ENCODE measurements at places on chromosomes 3 and 15.

DNA sequence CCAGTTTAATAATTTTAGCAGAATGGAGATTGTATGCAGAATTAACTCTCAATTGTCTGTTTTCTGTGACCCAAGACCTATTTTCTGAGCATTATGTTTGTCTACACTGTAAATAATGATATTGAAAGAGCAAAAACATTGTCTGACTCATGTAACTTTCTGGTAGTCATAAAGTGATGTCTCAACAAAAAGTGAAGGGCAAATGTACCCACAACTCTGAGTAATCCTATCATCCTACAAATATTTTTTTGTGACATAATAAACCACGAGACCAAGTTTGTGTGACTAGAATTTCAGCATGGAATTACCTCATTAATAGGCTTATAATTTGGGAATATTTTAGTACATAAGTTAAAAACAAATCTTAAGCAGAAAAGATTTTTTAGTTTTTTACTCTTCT, 15.4 kb upstream of the ABHD10 start:
- DNase-seq, result no peak

DNA sequence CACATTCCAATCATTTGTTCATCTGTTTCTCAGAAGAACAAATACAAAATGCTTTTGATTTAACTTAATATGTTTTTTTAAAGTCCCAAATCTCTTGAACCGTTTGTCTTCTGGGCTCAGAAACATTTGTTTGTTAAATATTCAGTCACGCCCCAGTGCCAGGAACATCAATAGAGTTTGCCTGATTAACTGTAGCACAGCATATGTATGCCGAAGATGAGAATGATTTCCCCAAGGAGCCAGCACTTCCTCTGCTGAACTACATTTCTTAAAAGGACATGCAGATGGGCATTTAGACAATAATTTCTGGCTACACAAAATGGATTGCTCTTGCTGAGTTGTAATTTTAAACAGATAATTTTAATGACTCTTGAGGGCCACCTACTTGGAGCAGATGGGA, 191.6 kb upstream of the FAM3D start:
- DNase-seq, result no peak

DNA sequence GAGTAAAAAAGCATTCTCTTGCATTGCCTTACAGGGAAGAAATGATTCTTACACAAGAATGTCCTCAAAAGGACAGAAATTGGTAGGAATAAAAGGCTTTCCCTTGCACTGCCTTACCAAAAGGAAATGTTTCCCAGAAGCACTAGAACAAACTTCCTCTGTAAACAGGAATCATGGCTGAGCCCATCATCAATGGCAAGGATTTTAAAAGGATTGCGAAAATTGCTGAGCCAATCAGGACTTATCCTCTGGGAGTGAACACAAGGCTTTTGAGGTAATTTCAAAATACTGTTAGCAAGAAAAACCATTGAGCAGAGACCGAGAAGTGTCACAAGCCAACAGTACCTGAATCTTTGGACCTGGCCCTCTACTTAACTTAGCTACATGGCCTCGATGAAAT, 897.3 kb downstream of the ROBO1 start:
- DNase-seq, result no peak

GRCh38 chr3:43015991-43016865, 37.1 kb downstream of the GASK1A start:
- DNase-seq, result no peak

GRCh38 chr3:140359233-140359995, 318.4 kb upstream of the TRIM42 start:
- DNase-seq, result no peak

DNA sequence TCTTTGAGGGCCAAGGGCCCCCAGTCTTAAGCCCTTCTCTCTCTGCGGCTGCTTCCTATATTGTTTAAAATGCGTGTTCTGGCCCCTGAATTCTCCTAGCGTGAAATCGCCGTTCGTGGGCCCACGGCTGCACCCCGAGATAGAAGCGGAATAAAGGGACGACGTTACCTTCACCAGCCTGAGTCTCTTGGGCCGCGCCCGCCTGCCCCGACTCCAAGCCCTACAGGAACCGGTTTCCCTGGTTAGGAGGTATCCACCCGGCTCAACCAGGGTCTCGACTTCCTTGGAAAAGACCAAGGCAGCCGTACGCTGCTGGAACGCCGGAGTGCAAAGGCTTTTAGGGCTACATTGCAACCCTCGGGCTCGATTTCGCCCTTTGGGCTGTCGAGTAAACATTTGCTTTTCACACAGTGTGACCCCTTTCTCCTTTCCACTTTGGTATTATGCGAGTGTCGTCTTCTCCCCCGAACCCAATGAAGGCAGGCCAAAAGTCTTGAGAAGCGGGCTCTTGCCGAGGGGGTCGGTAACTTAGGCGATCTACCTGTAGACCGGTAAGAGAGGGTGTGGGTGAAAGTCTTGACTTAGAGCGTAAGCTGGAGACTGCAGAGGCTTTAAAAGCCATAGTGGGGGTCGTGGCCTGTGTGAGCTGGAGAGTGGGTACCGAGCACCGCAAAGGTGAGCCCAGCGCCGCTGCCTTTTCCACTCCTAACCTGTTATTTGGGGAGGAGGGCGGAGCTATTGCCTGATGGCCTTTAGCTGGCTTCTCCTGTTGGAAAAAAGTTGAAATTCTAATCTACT, 2.0 kb downstream of the TRIM71 start:
- no peak for DNase-seq

- no peak for DNase-seq
These were observed 53.9 kb downstream of the RAP2B start for GRCh38 chr3:153215966-153216365.

DNA sequence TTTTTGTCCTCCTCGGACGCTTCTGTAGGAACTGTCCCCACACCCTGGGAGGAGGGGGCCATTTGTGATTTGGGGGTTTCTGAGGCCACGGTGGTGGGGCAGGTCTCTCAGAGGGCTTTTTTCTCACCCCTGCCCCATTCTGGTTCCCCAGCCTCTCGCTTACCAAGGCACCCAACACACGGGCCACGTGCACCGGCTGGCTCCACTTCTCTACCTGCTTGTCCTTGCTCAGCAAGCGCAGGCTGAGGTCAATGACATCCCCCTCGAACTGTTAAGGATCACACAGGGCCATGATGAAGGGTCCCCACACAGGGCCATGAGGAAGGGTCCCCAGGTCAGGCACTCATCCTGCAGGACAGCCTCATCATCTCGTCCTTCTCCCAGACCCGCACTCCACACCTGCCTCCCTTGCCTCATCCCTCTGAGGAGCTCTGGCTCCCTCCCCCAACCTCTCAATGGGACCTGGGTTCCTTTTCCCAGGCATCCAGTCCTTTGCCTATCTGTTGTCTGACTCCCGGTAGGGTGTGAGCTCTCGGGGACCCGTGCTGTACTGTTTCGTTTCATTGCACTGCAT, 10.6 kb downstream of the EPB42 start:
- DNase-seq, result no peak

GRCh38 chr3:20022954-20023622, 11.0 kb upstream of the PP2D1 start:
- no peak for DNase-seq

DNA sequence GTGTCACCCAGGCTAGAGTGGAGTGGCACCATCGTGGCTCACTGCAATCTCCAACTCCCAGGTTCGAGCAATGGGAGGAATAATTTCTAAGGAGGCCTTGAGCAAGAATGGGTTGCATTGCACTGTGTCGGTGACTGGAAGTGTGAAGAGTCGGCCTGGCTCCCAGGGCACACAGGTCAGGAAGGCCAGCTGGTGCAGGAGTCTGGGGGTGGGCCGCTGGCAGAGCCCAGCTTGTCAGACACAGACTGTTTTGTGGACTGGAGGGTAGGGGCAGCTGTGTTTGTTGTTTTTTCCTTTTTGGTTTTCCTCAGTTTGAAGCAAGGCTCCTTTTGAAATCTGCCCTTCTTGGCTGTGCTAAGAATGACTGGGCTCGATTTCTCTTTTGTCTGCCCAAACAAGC, 66.2 kb downstream of the ITGA11 start:
- DNase-seq, result no peak

DNA sequence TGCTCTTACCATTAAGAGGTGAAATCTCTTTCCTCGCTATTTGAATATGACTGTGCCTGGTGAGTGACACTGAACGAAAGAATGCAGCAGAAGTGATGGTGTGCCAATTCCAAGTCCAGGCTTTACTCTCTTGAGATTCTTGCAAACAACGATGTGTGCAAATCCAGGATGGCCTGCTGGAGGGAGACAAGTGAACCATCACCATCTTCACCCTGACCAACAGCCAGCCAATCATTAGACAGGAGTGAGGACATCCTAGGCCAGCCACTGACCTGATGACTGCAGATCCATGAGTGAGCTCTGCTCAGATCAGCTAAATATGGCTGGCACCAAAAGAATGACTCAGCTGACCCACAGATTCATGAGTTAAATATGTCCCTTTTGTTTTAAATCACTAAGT, 878.0 kb downstream of the PDCD6IP start:
- DNase-seq, result no peak

DNA sequence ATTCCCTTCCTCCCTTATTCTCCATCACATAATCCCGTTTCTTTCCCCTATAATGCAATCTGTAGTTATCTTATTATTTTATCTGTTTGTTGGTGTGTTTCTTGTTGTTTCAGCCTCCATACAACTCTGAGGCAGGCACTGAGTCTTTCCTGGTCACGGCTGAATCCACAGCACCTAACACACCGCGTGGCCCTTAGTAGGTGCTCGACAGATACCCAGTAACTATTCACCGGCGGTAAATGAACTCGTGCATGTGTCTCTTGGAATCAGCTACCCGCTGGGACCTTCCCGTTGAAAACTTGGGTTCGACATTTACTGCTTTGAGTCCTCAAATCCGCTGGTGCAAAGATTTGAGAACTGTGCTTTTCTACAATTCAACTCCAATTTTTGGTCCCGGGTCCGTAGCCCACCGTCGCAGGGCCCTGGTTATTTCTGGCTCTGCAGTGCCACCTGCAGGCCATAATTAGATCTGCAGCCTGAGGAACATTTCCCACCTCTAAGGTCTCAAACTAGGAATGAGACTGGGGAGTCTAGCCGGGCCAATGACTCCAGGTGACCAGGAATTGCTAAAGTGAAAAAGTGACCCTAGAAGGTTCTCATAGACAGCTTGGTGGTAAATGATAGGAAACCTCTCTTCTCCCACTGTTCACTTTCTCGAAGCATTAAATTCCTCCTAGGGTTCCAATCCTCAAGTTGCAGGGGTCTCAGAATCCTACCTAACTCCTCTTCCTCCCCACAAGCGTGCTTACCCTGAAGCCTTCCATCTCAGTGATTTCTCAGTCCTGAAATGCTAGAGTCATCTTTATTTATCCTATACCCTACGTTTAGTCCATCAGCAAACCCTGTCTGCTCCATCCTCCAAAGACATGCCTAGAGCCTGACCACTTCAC, 40.0 kb upstream of the TRH start:
- DNase-seq, result no peak

- no peak for DNase-seq
These were observed 346.2 kb upstream of the ZNF717 start for GRCh38 chr3:76131396-76132153.

- no peak for DNase-seq
These were observed 60.4 kb downstream of the GTF2E1 start for GRCh38 chr3:120802916-120803315.

Measured in activated gamma-delta T cell treated with anti-CD3 and anti-CD28 coated beads, Interleukin-2, amount 50 U/mL, for 16 hours (primary cell).